ENCODE measurements at places on chromosomes 16 and 17.

GRCh38 chr16:86877108-86877507, 298.8 kb downstream of the FOXL1 start:
- no peak for DNase-seq

DNA sequence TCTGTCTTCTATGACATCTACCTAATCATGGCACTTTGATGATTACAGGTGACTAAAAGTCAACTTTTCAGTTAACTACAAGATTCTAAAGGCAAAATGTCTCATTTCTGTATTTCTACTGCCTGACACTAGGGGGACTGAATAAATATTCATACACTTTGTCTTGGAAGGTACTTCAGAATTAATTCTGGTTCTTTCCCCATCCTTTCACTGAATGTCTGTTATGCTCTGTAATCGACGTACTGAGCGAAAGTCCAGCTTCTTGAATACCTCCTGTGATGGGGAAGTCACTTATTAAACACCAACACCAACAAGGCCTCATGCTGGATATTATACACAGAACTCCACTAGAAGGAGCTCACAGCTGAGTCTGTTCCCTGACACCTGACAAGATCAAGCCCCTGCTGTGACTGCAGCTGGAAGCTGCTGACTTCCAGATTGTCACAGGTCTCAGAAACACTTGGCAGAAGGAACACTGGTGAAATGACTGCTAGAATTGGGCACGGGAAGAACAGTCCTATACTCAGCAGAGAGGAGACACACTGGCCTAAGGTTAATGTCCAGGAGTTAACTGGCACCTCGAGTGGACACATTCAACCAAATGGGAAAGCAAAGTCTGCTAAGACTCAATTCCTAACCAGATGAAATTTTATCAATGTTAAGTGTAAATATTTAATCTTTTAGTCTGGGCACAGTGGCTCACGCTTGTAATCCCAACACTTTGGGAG, 31.9 kb downstream of the CMC2 start:
- DNase-seq: no peak

DNA sequence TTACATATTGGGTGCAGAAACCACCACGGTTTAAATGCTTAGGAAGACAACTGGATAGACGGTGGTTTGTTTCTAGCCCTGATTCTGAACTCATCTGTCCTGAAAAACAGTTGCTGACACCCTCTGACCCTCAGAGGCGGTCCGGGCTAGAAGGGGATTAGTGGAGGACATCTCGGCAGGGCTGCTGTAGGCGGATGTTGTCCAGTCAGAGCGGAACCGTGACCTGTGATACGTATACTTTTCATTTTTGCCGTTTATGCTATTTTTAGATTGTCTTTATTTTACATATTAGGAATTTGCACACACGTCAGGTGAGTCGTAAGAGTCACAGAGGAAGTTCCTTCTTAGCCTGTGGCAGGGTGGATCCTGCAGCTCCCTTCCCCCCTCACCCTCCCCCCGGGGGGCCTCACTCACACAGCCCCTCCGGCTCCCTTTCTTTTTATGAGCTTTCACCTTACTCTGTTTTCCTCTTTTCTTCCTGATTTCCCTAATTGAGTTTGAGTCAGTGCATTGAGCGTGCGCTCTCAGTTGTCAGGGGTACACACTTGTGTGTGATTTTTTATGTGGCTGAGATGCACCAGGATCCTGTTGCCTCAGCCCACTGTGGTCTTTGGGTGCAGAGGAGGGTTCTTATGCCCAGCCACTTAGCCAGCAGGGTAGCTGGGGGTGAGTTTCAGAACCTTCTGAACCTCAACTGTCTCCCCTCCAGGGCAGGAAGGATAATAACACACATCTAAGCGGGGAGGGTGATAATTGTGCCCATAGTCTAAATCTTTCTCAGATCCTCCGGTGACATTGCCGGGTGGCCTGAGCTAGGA, 211.1 kb upstream of the CHMP6 start:
- no peak for DNase-seq

- DNase-seq: no peak
These were observed 136.2 kb upstream of the AXIN2 start for GRCh38 chr17:65697661-65698060.

DNA sequence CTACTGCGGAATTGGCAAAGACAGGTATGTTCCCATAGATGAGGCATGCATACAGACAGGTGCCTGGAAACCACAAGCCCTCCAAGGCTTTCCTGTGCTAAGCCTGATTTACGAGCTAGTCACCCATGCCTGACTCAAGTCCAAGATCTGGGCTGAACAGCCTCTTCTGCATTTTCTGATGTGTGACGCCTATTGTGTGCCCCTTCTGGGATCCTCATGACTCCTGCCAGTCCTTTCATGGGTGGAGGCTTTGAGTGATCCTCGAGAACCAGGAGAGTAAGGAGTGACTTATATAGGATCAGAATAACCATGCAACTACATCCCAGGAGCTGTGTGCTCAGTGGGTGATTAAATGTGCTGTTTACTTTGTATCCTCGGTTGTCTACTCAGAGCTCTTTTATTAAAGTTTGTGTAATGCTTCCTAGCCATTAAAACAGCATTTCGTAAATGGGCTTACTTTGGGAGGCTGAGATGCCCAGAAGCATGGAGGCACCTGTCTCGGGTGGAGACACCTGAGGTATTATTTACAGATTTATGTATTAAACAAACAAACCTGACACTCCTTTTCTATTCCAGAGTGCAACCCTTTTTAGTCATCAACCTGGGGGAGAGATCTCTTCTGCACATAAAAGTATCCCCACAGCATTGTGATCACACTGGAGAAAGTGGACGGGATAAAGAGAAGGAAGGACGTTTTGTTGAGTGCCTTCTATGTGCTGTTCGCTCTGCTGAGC, 373.0 kb upstream of the DYNLRB2 start:
- no peak for DNase-seq

DNA sequence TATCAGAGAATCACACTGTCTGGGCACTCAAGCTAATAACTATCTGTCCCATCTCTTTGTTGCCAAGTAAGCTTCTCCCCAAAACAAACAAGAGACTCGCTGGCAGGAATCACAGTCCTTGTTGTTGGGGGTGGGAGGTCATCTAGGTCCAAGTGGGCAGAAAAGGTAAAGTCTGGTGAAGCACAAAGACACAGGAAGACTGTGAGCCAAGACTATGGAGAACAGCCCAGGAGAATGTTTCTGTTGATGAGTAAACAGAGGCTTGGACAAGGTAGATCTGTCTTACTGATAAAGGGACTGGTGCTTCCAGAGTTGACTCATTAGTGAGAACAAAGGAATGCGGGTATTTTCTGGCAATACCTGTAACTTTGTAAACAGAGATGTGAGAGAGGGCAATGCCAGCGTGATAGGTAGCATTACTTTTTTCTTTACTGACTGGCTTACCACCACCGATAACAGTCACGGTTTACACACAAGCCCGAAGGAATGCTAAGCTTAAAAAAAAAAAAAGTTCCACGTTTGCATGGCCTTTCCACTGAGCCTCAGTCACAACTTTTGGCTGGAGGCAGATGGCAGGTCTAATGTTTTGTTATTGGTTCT, 11.5 kb upstream of the MMD start:
- DNase-seq: no peak

DNA sequence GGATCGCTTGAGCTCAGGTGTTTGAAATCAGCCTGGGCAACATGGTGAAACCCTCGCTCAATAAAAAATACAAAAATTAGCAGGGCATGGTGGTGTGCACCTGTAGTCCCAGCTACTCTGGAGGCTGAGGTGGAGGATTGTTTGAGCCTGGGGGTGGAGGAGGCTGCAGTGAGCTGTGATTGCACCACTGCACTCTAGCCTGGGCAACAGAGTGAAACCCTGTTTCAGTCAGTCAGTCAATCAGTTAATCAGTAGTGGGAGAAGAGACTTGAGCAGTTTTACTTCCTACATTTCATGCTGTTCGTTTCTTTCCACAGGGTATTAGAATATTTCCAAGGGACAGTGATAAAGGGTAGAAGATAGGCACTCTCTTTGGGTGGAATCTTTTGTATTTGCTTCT, 8.8 kb downstream of the MAP3K3 start:
- DNase-seq: no peak

- no peak for DNase-seq
These were observed 57.7 kb upstream of the SLC25A19 start for GRCh38 chr17:75346906-75347305.

DNA sequence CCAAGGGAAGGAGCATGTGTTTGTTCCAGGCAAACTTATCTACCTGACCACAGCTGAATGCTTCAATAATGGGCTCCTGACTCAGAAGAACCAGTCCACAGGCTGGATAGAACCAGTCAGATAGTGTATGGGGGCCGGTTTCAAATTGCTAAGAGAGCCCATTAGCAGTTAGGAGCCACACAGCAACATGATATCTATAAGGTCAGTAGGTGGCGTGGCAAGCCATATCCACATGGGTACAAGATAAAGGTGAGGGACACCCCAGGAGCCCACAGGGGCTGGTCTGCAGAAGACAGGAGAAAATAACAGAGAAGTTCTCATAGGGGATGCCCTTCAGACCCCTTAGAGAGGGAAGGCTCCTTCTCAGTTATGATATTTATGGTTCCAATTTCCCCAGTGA, 31.6 kb upstream of the CDRT15 start:
- no peak for DNase-seq

DNA sequence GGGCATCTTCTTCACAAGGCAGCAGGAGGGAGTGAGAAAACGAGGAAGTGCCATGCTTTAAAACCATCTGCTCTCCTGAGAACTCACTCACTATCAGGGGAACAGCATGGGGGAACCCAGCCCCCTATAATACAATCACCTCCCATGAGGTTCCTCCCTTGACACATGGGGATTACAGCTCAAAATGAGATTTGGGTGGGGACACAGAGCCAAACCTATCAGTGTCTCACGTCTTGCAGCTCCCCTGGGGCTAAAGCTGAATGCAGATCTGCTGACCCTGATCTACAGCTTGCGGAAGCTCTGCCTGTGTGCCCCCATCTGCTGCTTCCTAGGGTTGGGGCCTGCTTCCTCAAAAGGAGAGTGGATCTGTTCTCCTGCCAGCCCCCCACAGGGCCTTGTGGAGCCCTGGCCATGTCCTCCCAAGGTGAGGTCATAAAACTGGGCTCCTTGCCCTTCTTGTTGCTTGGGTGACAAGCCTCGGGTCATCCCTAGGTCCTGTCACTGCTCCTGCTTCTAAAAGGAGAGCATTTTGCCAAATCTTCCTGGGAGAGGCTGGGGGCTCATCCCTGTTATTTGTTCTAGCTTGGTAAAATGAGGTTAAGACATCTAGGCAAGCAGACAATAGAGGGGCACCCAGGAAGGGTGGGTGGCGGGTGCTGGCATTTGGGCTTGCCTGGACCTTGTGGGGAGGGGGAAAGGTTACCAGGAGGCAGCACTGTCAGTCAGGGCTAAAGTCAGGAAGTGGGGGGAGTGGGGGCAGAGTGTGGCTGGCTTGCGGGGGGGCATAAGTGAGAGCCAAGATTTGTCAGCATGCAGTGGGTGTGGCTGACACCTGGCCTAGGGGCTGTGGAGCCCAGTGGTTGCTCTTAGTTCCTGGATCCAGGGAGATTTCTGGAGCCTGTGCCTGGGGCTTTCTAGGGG, 16.0 kb downstream of the KRT33A start:
- DNase-seq: no peak

DNA sequence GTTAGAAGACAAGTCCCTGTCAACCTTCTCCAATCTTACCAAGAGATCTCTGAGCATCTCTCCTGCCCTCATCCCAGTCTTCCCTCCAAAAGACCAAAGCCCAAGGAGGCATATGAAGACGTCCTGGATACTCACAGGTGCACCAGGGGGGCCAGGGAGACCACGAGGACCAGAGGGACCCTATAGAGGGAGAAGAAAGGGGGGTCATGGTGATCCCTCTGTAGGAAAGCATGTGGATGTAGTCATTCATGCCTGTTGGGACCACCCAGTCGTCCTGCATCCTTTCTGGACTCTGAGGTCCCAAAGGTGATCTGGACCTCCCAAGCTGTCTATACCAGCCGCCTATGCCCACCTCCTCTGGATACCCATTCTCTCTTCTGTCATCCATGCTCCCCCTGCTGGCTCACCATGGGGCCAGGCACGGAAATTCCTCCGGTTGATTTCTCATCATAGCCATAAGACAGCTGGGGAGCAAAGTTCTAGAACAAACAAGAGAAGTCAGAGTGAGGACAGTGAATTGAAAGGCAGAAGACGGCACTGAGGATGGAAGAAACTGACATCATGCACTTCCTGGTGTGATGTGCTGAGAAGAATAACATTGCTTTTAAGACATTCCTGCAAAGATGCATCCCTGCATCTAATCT, 3.3 kb downstream of the COL1A1 start:
- peak; percentile 46 for DNase-seq

DNA sequence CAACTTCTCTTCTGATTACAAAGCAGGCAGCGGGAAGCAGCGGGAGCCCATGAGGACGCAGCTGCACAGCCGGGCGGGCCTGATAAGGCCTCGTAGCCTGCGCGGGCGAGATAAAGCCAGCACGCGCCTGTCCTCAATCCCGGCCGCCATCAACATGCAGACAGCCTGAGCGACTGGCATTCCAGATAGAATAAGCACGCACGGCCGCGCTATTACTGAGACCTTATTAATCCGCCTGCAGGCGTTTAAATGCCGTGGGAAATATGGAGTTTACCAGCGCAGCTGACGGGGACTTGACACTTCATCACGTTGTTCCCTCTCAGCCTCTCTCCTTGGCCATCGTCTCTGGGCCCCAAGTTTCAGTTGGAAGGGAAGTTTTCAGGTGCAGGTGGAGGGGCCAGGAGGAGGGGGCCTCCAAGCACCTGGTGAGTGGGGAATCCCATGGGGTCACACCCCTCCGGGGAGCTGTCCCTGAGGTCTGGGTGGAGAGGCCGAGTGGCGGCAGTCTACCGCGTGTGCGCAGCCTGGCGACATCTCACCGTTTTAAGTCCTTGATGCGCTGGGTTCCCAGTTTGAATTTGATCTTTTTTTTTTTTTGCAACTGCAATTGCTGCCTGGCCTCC, 27.3 kb upstream of the CBFA2T3 start:
- no peak for DNase-seq

DNA sequence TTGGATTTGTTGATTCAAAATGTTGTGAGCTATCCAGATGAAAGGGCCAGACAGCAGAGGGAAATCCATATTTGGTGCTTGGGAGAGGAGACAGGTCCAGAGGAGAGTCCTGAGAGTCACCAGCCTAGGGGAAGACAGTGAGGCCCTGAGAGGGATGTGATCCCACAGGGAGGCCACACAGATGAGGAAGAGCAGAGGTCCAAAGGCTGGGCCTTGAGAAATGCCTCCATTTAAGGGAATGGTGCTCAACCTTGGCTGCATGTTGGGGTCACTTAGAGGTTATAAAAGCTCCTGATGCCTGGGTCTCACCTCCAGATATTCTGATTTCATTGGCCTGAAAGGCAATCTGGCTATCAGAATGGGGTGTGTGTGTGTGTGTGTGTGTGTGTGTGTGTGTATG, 194.9 kb downstream of the UTP18 start:
- no peak for DNase-seq

All from activated gamma-delta T cell treated with anti-CD3 and anti-CD28 coated beads, Interleukin-2, amount 50 U/mL, for 16 hours (primary cell).